ENCODE measurements at places on chromosomes 11 and 22. TPM values are rescaled to one million over a fixed set of nuclear protein-coding genes. Genes with fewer than 3 reads are reported as not detected.

GRCh38 chr11:120137187-120137610, 714 bp downstream of the TRIM29 start:
- DNase-seq, result no peak

- DNase-seq, result peak; percentile 68
These were observed 10.9 kb upstream of the APOBEC3C start for GRCh38 chr22:39003165-39003638.

DNA sequence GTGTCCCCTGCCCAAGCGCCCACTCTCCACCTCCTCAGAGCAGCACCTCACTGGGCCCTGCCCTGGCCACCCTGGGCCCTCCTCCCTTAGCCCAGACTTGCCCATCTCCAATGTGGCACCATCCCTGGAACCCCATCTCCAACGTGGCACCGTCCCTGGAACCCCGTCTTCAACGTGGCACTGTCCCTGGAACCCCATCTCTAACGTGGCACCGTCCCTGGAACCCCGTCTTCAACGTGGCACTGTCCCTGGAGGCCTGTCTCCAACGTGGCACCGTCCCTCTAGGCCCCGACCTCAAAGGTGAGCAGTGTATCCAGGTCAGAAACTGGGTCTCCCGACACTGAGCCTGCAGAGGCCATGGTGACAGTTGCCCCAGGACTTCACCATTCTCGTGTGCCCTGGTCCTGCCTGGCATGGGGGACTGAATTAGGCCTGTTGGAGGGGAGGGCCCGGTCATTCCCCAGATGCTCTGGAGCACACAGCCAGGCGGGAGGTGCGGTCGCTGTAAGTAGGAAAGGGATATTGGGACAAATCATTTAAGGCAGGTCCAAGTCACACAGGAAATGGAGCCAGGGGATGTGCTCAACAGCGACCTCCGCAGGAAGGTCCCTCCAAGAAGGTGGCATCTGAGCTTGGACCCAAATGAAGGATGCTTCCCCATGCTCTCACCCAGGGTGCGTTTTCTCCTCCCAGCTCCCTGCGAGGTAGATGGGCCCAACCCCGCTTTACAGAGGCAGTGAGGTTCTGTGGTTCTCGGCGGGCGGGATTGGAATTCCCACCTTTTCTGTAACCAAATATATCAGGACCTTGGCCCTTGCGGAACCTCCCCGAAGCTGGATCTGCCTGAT, 2.4 kb upstream of the CTSD start:
- no peak for DNase-seq

DNA sequence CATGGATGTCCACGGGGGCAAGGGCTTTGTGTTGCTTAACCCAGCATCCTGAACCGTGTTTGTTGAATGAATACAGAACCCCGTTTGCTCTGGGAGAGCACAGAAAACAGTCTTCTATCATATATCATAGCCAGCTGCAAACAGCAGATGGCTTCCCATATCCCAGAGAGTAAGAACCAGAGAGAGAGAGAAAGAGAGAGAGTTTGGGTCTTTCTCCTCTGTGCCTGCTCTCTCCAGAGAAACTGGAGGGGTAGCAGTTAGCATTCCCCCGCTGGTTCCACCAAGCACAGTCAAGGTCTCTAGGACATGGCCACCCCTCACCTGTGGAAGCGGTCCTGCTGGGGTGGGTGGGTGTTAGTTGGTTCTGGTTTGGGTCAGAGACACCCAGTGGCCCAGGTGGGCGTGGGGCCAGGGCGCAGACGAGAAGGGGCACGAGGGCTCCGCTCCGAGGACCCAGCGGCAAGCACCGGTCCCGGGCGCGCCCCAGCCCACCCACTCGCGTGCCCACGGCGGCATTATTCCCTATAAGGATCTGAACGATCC, 440 bp upstream of the TIMP3 start:
- no peak for DNase-seq

- no peak for DNase-seq
These were observed 9.7 kb upstream of the THY1 start for GRCh38 chr11:119432484-119433357.

DNA sequence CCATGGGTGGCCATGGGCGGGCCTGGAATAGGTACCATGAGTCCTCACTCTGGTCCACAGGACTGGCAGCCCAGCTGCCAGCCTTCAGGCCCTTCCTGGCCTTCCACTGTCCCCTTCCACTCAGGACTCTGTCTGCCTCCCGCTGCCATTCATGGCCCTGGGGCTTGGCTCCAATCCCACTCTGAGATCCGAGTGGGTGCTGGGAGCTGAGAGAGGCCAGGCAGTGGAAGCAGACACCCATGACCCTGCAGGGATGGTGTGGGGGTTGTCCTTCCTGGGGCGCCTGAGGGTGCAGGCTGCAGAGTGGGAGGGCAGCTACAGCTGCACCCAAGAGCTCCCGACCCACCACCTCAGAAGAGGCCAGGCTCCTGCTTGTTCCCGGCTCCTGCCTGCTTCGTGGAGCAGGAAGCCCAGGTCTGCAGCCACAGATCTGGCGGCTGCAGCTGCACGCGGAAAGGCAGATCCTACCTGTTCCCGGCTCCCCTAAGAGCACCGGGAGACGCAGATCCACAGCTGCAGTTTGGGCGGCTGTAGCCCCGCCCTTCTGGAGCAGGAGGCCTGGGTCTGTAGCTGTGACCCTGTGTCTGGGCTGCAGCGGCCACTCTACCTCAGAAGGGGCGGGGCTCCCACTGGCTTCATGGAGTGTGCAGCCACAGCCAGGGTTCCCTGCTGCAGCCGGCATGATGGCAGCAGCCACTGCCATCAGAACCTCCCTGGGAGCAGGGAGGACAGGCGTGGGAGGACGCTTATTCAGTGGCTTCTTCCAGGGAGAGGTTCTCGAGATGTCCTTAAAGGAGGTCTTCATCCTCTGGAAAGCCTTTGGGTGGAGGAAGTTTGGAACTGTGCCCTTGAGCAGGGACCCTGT, 27.5 kb downstream of the IGHMBP2 start:
- DNase-seq, result no peak

DNA sequence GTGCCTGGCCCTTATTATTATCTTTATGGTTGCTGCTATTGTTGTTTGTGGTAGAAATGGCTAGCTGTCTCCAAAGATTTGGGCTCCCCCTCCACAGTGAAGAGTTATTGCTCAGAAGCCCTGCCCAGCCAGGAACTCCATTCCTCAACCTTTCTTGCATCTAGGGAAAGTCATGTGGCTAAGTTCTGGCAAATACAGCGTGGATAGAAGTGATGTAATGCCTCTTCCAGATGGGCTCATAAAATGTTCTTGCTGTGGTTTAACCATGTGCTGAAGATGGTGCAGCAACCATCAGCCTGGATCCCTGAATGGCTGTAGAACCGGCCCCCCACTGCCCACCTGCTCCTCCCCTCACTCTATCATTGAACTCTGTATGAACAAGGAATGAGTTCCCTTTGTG, 203.5 kb upstream of the E2F8 start:
- DNase-seq, result no peak

DNA sequence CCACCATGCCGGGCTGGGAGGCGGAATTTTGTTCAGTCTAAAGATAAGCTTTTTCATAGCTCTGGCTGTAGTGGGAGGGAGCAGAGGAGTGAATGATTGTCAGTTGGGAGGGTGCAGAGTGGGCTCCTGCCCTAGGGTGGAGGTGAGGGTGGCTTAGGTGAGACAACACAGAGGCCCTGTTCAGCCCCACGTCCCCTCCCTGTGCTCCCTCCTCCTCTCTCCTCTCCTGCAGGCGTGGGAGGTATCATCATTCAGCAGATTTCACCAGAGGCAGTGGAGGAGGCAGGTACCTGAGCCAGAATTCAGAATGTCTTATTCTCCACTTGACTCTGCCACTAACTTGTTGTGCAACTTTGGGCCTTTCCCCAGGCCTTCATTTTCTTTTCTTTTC, 1.7 kb upstream of the THRSP start:
- DNase-seq, result no peak

MUC5AC gene
- 0.18 TPM for polyA plus RNA-seq

WT1 gene
- polyA plus RNA-seq, result 3.1 TPM

ELP4 gene
- 16.9 TPM for polyA plus RNA-seq

All from A549 (cell line).